ENCODE measurements at places on chromosomes 2 and 18. TPM values are rescaled to one million over a fixed set of nuclear protein-coding genes. Genes with fewer than 3 reads are reported as not detected.
A peak's percentile ranks its signal among the peaks of the same experiment; 100 is the strongest.

- no peak for DNase-seq
Measured at GRCh38 chr2:42492691-42493467, 903 bp downstream of the KCNG3 start.

- DNase-seq: no peak
Measured at GRCh38 chr2:177147093-177147694, 65.4 kb upstream of the HNRNPA3 start.

DNA sequence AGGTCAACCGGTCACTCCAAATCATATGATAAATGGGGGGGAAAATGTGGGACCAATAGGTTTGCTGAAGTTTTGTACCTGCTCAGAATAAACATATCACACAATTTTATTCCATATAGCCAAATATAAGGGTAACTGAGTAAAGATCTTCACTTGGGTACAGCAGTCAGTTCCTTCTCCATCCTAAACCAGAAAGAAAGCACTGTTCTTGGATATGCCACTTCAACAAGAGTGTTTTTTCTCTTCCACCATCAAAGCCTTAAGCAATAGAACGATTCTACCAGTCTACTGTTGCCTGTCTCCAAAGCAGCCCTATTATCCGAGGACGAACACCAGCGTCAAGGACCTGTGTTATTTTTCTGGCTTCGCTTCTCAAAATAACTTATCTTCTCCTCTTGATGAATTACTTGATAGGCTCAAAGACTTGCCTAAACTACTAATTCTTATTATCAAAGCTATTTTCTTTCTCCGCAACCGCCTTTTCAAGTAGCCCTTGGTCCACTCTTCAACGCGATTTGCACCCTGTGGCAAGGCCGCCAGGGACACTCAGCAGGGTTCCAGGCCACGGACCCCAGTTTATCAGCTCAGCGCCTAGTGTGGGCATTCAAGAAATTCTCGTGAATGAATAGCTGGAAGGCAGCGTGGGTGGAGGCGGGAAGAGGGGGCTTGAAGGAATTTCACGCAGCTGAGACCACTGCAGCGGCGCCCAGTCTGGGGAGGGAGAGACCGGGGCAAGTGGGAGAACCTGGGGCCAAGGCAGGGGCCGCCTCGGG, 646 bp downstream of the ALS2 start:
- no peak for DNase-seq

DNA sequence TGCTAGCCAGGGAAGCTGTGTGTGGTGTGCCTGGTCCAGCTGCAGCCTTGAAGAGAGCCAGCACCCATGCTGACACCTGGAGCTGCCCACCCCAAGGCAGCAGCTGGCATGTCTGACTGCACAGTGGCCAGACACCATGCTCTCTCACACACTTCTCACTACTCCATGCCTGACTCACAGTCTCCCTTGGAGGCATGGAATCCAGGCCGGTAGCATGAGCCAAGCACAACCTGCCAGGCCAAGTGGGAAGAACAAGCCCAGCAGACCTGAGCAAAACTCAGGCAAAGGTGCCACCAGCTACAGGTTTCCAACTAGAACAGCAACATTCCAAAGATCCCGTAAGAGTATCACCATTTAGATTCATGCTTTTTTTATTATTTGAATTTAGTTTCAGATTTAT, 625.3 kb upstream of the LRRTM4 start:
- DNase-seq: no peak

Gene CHRNG
- not detected for total RNA-seq

DNA sequence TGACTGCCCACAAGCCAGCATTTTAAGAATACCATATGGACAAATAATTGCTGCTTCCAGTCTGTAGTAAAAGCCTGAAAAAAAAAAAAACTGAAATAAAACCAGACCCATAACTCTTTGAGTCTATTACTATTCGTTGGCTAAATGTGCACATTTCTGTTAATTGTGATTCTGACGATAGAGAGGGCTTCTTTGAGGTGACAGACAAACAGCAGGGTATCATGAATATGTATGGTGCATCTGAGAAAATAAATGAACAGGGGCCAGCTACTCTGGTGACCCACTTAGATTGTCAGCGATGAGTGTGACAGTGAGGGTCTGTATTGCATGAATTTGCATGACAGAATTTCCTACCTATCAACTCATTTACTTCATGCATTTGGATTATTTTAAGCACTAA, 427.8 kb upstream of the SOX11 start:
- DNase-seq: no peak

Gene TNFRSF11A
- total RNA-seq: 8.9 TPM

GRCh38 chr18:58495634-58496033, 133.3 kb downstream of the ALPK2 start:
- no peak for DNase-seq

DNA sequence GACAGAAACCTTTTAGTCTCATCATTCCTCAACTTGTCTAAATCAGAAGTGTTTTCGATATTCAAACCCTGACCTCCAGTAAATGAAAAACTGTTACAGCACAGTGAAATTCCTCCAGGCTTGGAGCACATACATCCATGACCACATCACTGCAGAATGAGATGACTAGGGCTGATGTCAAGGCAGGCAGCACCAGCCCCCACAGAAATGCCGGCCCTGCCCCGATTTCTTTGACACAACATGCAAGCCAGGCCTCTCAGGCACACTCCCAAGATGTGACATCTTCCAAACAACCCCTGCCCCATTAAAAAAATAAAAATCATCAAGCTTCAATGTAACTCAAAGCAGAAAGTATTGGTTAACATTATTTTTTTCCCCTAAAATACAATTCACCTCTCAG, 103.3 kb downstream of the CTAGE1 start:
- peak; percentile 50 for DNase-seq

DNA sequence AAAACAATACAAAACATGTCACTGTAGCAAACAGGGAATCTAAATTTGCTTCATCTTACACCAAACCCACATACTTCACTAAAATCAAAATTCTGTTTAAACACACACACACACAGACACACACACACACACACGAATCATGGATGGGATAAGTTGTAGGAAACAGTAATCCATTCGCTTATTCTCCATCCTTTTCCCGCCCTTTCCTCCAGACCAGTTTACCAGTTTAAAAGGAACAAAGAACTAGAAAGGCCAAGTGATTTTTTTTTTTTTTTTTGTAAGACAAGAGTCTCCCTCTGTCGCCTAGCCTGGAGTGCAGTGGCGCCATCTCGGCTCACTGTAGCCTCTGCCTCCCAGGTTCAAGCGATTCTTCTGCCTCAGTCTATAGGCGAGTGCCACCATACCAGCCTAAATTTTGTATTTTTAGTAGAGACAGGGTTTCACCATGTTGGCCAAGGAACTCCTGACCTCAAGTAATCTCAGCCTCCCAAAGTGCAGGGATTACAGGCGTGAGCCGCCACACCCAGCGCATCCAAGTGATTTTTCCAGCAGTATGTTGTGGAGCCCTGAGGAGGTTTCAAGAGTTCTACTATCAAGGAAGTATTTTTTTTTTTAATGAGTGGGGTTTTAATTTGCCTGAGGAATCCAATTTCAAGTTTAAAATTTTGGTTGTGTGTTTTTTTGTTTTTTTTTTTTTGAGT, 5.7 kb downstream of the PSME4 start:
- no peak for DNase-seq

DNA sequence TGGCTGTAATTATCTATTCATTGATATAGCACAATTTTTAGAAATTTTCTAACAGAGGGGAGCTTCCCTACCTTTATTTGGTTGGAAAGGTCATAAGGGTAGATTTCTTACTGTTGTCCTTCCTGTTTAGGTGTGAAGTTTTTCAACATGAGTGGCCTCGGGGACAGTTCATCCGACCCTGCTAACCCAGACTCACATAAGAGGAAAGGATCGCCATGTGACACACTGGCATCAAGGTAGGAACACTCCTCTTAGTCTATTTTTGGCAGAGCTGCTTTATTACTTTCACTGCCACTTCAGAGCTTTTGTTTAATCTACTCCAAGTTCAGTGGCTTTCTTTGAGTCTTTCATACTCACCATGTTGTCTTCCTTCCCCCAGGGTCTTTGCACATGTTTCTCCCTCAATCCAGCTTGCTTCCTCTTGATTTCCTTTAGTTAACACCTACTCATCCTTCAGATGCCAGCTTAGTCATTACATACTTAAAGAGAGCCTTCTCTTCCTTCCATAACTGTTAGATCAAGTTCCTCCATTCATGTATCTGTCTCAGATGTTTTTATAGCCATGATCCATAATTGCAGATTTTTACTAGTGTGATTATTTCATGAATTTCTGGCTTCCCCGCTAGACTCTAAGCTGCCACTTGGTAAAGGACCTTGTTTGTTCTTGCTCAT, 134.5 kb downstream of the PTRHD1 start:
- no peak for DNase-seq

Gene CYP1B1
- 155 TPM for total RNA-seq

GRCh38 chr2:24375349-24376087, 15.2 kb upstream of the ITSN2 start:
- DNase-seq: no peak

Gene HOXD13
- not detected for total RNA-seq

DNA sequence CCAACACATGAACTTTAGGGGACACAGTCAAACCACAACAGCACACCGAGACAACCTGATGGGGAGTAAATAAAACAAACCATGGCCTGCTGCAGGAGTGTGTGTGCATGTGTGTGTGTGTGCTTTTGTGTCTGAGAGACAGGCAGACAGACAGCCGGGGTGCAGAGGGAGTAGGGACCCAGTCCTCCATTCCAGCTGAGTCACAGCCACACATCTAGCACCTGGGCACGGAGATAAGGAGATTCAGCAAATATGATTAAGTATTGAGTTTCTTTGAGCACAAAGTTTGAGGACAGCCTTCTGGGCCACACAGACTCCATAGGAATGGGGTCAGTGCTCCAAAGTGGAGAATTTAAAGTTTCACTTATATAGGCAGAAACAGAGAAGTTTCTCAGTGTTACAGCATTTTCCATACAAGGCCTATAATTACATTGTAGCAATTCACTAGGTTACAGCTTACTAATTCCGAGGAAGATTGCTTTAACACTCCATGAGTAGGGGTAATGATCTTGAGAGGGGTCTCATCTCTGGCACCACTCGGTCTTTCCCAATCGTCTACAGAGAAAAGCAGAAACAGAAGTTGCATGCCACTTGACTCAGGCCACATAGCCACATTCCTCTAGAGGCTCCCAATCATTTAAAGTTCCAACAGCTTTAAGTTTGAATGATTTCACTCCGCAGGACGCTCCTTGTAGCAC, 30.8 kb upstream of the PRLH start:
- no peak for DNase-seq

- no peak for DNase-seq
Measured at GRCh38 chr2:27884601-27885000, 5.6 kb downstream of the RBKS start.

Gene ABCB6
- 24.3 TPM for total RNA-seq

DNA sequence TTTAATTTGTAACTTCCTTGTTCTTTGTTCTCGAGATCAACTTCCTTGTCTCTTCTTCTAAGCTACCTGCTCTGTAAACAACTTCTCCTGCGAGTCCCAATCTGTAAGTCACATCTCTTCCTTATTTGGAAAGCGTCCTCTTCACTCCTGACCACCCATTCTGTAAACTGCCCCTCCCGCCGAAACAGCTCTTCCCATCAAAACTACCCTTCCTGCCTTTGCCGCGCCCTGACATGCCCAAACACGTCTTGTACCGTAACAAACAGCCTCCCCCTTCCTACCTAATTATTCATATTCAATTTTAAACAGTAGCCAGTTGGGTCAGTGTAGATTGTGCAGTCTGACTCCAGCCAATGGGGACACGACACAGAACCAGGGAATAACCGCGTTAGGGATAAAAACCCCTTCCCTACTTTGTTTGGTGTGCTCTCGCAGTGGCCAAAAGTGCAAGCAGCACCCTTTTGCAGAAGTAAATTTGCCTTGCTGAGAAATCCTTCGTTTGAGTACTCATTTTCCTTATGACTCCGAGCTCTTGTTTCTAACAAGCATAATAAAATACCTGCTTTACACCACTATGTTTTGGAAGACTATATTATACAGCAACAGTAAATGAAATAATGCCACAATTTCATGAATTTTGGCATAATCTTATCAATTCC, 39.8 kb downstream of the PIAS2 start:
- DNase-seq: no peak

Gene GALNT14
- total RNA-seq: 1.5 TPM

Gene FBXO36
- total RNA-seq: 2.0 TPM

Gene DNER
- 1.9 TPM for total RNA-seq

Gene CYRIA
- total RNA-seq: 21.3 TPM

- DNase-seq: peak; percentile 61
Measured at GRCh38 chr2:17851731-17852585, 26.5 kb upstream of the KCNS3 start.

Data from left lung (tissue), 14 donors.